ENCODE measurements at places on chromosomes 11 and 22. TPM values are rescaled to one million over a fixed set of nuclear protein-coding genes. Genes with fewer than 3 reads are reported as not detected.

- no peaks in the 10 kb centered on the region for H3K27me3 ChIP-seq
- H3K27ac ChIP-seq: no peak overlapping the region
- no peak overlapping the region for H3K4me3 ChIP-seq
- DNase-seq: no peak
- no peaks in the 10 kb centered on the region for H3K4me1 ChIP-seq
Observed at GRCh38 chr11:71358122-71358728, 90.0 kb downstream of the DHCR7 start.

DNA sequence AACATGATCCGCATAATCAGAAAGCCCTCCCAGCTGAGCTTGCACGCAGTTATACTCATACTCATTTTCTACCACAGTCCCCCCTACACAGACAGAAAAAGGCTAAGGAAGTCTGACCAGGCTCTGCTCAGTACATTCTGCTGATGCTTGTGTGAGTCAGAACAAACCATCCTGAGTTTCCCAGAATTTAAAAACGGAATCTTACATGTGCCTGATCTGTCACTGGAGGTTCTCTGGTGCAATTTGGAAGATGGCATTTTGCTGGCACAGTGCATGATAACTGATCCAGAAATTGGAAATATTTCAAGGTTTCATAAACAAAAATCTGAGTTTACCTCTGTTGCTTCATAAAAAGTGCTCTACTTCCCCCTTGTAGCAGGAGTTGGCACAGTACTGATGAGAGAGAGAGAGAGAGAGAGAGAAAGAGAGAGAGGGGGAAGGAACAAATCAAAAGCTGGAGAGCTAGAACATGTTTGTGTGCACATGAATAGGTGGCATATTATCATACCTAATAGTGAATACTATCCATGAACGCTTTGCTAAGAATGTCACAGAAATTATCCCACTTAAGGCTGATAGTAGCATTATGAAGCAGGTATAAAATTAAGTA lies 1085.3 kb downstream of the DLG2 start:
- H3K4me3 ChIP-seq: no peak overlapping the region
- no peak overlapping the region for H3K27ac ChIP-seq
- no peaks in the 10 kb centered on the region for H3K4me1 ChIP-seq
- H3K36me3 ChIP-seq: no peaks in the 10 kb centered on the region

GRCh38 chr11:130020323-130020722 lies 17.7 kb upstream of the PRDM10 start:
- no peaks in the 10 kb centered on the region for H3K4me1 ChIP-seq
- no peak for DNase-seq
- no peaks in the 10 kb centered on the region for H3K36me3 ChIP-seq
- H3K27me3 ChIP-seq: no peaks in the 10 kb centered on the region

DNA sequence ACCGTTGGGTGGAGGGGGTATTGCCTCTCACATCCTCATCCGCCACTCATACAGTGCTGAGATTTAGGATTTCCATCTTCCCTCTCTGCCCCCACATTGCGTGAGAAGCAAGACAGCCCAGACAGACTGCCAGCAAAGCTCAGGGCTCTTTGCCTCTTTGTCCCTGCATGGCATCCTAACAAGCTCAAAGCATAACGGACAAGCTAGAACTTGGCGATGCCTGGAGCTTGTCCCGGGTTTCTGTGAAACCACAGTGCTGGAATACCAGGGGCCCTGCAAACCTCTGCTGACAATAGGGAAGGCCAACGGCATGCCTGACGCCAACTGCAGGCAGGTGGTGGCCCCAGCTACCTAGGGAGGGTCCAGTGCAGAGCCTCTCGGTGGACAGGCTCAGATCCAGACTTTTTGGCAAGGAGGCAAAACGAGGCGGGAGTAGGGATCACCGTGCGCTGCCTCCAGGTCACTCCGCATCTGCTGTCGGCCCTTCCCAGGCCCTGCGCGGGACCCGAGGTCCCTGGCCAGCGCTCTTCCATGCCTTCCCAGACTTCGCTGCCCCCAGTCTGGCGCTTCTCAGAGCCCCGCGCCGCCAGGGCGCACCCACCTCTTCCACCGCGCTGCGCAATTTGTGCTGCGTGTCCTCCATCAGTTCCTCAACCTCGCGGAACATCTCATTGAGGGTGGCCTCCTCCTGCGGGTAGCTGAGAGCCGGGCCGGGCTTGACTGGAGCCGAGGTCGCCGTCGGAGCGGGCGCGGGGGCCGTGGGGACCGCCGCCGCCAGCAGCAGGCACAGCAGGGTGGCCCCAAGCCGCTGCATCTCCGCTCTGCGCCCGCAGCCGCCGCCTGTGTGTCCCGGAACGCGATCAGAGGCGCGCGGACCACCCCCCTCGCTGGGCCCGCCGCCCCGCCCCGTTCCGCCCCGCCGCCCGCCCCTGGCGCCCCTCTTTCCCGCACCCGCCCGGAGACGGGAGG lies at the start of gene DKK3:
Gene DKK3 (minus strand): TSS at position 858 of the 969 bp plus-strand sequence. CDS start 44 bp downstream, at position 814.
- no peaks in the 10 kb centered on the region for H3K36me3 ChIP-seq
- no peak for DNase-seq
- H3K4me3 ChIP-seq: peak within 1 kb of the TSS; percentile 80

DNA sequence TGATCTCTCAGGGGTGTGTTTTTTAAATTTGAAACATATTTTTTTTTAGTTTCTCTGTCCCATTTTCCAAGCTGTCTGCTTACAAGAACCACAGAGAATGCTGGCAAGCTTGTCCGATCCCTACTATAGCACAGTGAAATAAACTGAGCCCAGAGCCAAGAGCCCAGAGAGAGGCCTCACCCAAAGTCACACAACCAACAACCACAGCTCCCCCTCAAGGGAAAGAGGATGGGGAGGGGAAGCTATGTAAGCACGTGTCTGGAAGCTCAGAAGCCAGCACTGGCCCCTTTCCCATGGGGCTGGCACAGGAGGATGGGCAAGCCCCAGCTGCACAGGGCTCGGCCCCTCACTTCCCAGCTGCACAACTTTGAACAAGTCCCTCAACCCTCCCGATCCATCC lies 3.2 kb upstream of the SART1 start:
- no peak overlapping the region for H3K27ac ChIP-seq
- no peak overlapping the region for H3K4me3 ChIP-seq
- no peaks in the 10 kb centered on the region for H3K36me3 ChIP-seq
- no peaks in the 10 kb centered on the region for H3K27me3 ChIP-seq
- H3K4me1 ChIP-seq: no peaks in the 10 kb centered on the region

GRCh38 chr11:121482231-121483129 lies 29.7 kb upstream of the SORL1-AS1 start:
- no peak overlapping the region for H3K4me3 ChIP-seq
- H3K27me3 ChIP-seq: no peaks in the 10 kb centered on the region
- H3K27ac ChIP-seq: no peak overlapping the region
- DNase-seq: no peak
- H3K36me3 ChIP-seq: no peaks in the 10 kb centered on the region

DNA sequence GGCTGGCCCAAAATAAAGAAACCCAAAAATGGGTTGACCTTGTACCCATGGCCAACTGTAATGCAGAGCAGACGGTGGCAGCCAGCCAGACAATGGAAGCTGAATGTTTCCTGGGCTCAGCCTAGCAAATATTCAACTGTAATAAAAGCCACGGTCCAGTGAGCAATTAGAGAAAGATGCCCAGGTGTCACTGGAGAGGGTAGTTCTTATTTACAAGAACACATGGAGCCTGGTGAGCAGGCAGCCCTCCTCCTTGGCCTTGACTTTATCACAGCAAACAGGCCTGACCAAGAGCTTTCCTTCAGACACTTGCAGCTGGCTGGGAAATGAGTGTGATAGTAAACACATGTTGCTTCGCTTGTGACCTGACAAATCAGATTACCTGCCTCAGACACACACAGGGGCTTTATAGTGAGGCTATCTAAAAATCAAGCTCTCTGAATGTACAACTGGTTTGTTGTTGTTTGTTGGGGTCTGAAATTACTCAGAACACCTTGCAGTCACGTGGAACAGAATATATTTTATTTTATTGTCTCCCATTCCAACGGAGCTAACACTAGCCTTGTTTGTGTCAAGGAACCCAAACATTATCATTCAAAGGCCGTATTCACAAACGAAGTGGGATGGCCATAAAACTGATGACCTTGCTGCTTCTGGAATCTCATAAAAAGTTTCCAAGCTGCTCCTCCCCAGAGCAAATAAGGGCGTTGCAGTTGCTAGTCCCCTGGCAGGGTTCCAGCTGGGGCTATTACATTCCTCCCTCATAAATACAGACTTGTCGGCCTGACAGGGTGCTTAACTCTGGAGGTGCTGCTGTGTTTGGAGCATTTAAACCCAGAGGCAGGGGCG lies 161.1 kb downstream of the BBOX1 start:
- peaks cover 2% of the 10 kb centered on the region for H3K4me1 ChIP-seq
- H3K36me3 ChIP-seq: no peaks in the 10 kb centered on the region
- H3K4me3 ChIP-seq: no peak overlapping the region
- peak; percentile 72 for DNase-seq

SCO2 gene
- 5.1 TPM for total RNA-seq

GRK3 gene
- total RNA-seq: 9.5 TPM

DUSP8 gene
- 39.3 TPM for total RNA-seq

DNA sequence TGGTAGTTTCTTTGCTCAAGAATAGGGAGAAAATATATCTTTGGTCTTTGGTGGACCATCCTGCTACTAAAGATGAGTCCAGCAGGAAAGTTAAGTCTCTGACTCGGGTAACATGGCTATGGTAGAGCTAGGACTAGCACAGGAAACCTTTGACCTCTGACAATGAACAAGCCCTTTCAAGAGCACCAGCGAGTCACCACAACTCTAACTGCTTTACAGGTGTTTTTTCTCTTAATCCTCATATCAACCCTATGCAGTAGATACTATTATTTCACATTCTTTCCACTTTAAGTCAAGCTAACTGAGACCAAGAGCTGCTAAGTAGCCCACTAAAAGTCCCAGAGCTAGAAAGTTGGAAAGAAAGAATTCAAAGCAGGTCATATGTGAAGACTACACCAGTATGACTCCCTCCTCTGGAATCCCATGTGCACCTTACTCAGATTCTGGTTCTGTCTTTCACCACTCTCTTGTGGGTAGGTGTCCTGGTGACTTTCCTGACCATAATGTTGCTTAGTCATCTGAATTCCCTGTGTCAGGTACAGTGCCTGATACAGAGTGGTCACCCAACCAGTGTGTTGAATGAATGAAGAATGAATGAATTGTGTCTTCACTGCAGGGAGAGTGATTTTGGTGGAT lies 53.8 kb upstream of the ME3 start:
- no peaks in the 10 kb centered on the region for H3K4me1 ChIP-seq
- no peaks in the 10 kb centered on the region for H3K36me3 ChIP-seq
- no peak overlapping the region for H3K27ac ChIP-seq
- no peak for DNase-seq
- no peak overlapping the region for H3K4me3 ChIP-seq
- H3K27me3 ChIP-seq: no peaks in the 10 kb centered on the region

OVCH2 gene
- not detected for total RNA-seq

DNA sequence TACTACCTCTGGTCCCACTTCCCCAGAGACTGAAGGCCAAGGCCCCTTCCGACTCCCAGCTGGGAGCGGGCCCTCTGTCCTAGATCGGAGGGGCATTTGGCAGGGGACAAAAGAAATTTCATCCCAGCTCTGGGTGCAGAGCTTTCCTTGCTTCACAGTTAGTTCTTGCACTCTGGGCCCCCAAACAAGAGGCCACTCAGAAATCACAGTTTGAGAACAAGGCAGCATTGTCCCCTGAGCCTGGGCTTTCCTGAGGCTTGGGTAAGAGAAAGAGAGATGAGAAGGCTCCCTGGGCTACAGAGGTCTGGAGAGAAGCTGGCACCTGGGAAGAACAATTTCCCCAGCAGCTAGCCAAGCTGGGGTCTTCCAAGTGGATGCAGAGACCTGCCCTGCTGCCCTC lies 71.8 kb upstream of the NCAM1 start:
- no peaks in the 10 kb centered on the region for H3K4me1 ChIP-seq
- no peak overlapping the region for H3K27ac ChIP-seq
- no peak overlapping the region for H3K4me3 ChIP-seq
- H3K36me3 ChIP-seq: no peaks in the 10 kb centered on the region
- H3K27me3 ChIP-seq: no peaks in the 10 kb centered on the region

- H3K36me3 ChIP-seq: no peaks in the 10 kb centered on the region
- no peak overlapping the region for H3K4me3 ChIP-seq
- no peaks in the 10 kb centered on the region for H3K27me3 ChIP-seq
- no peaks in the 10 kb centered on the region for H3K4me1 ChIP-seq
- DNase-seq: no peak
Observed at GRCh38 chr11:131871006-131871405, 500.6 kb downstream of the NTM start.

GRCh38 chr22:24584166-24584790 lies 8.6 kb downstream of the LRRC75B start:
- no peak for DNase-seq
- no peak overlapping the region for H3K4me3 ChIP-seq
- H3K27ac ChIP-seq: peak overlapping the region; percentile 55
- no peaks in the 10 kb centered on the region for H3K4me1 ChIP-seq

SAA2 gene
- total RNA-seq: 21.8 TPM

- DNase-seq: no peak
- no peak overlapping the region for H3K4me3 ChIP-seq
- H3K36me3 ChIP-seq: no peaks in the 10 kb centered on the region
- no peak overlapping the region for H3K27ac ChIP-seq
- no peaks in the 10 kb centered on the region for H3K27me3 ChIP-seq
Observed at GRCh38 chr11:97259884-97260283, 870.1 kb downstream of the JRKL start.

- no peak overlapping the region for H3K27ac ChIP-seq
- no peaks in the 10 kb centered on the region for H3K36me3 ChIP-seq
- H3K27me3 ChIP-seq: no peaks in the 10 kb centered on the region
- H3K4me3 ChIP-seq: peak overlapping the region; percentile 5
- no peaks in the 10 kb centered on the region for H3K4me1 ChIP-seq
Observed at GRCh38 chr11:32172848-32173834, 82.3 kb downstream of the RCN1 start.

DNA sequence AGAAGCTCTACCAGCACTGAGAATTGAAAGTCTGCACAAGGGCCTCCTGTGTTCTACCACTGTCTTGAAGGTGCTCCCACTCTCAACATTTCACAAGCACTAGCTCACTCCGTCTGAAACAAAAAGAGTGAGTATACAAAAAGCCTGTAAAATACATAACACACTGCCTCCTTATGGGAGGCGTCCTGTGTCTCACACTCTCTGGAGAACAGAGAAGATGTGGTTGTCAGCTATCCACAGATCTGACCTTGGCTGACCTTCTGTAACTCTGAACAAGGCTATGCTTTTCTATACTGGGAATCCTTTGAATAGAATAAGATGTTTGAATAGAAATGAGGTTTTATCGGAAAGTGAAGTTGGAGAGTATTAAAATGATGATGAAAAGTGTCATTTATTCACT lies 171.3 kb upstream of the TMEM45B start:
- H3K4me3 ChIP-seq: no peak overlapping the region
- H3K36me3 ChIP-seq: no peaks in the 10 kb centered on the region
- no peak for DNase-seq
- H3K27ac ChIP-seq: no peak overlapping the region
- H3K27me3 ChIP-seq: no peaks in the 10 kb centered on the region
- H3K4me1 ChIP-seq: no peaks in the 10 kb centered on the region

GRCh38 chr22:17303840-17304779 lies 65.2 kb upstream of the CECR2 start:
- H3K27me3 ChIP-seq: no peaks in the 10 kb centered on the region
- DNase-seq: no peak
- no peaks in the 10 kb centered on the region for H3K36me3 ChIP-seq
- no peak overlapping the region for H3K4me3 ChIP-seq
- H3K27ac ChIP-seq: no peak overlapping the region

GRCh38 chr11:125055107-125055715 lies 7.9 kb upstream of the SLC37A2 start:
- no peaks in the 10 kb centered on the region for H3K4me1 ChIP-seq
- DNase-seq: no peak
- no peak overlapping the region for H3K4me3 ChIP-seq
- no peak overlapping the region for H3K27ac ChIP-seq
- H3K27me3 ChIP-seq: no peaks in the 10 kb centered on the region
- no peaks in the 10 kb centered on the region for H3K36me3 ChIP-seq

SMC1B gene
- not detected for total RNA-seq

GRCh38 chr11:82927264-82927880 lies 25.8 kb downstream of the DDIAS start:
- no peaks in the 10 kb centered on the region for H3K36me3 ChIP-seq
- no peaks in the 10 kb centered on the region for H3K27me3 ChIP-seq
- no peak overlapping the region for H3K4me3 ChIP-seq
- DNase-seq: no peak
